Stimulated activated CD8-positive, alpha-beta memory T cell treated with anti-CD3 and anti-CD28 coated beads, Interleukin-4, amount 100 ng/mL, for 24 hours (primary cell): ENCODE measurements at places on chromosomes 2 and 18.

DNA sequence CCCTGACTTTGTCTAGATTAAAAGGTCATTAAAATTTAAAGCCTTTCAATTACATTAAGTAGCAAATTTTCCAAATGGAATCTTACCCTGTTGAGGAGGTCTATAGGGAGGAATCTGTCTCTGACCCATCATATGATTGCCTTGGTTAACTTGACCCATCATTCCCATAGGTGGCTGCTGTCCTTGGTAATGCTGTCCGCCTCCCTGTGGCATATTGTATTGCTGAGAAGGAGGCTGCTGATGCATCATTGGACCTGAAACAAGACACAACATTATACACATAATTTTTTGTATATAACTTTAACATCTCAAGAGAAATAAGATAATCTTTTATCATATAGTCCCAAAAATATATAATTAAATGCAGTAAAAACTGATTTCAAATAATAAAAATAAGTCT is 51.2 kb downstream of the SS18 start:
- DNase-seq: no peak

GRCh38 chr18:68478246-68478645 is 236.7 kb downstream of the TMX3 start:
- no peak for DNase-seq

- peak; percentile 7 for DNase-seq
These were observed 117.3 kb upstream of the MSTN start for GRCh38 chr2:190179754-190180312.

GRCh38 chr2:21754164-21754788 is 630.5 kb downstream of the TDRD15 start:
- no peak for DNase-seq

- DNase-seq: no peak
These were observed 86.0 kb upstream of the ITGA4 start for GRCh38 chr2:181371195-181371594.

GRCh38 chr2:117996525-117996924 is 17.3 kb downstream of the CCDC93 start:
- DNase-seq: no peak

GRCh38 chr2:237691029-237691907 is 63.9 kb downstream of the LRRFIP1 start:
- no peak for DNase-seq

DNA sequence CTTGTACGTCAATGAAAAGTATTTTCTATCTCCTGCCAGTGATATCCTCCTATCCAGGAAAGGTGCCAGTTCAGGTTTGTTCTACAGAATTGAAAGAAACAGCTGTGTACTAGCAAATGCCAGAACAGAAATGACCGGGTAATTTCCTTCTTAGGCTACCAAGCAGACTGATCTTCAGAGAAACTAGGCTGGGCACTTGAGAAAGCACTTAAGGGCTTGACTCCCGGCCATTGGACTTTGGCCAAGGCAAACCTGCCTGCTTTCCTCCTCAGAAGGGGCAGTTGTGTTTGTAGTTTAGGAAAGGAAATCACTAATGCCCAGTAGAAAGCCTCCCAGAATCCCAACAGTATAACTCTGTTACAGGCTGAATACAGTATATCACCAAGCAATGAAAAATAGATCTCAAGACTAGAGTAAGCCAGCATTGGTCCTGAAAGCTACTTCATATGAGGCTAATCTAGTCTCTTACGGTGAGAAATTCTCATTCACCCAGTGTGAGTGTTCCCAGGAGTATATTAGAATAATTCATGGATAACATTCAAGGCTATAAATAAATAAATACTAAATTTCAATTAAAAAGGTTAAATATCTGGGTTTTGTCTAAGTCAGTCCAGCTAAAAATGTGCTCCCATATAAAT is 43.0 kb upstream of the COL5A2 start:
- no peak for DNase-seq

DNA sequence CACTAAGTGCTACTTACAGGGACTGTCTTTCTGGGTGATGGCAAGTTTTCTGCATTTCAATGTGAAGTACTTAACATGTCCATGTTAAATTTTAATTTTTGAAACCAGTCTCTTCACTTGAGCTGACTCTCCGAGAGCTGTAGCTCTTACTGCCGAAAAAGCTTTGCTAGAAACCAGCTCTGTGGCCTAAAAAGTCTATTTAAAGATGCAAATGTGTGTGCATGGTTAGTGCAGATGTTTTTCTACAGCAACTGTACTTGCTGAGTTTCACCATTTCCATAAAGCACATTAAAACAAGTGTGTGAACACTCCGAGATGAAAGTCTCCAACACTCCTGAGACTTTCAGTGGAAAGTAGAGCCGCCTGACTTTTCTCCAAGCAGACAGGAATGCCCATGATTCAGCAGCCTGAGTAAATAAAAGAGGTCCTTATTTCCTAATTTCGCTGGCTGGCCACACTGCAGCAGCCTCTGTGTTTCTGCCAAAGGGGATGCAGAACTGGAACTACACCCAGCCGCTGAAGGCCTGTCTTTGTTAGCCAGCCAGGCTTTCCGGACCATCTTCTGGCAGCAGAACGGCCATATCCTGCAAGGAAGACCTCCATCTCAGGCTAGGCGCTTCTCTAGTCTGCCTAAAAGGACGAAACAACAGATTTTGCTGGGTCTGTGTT is 121.2 kb downstream of the ZNF521 start:
- DNase-seq: no peak

DNA sequence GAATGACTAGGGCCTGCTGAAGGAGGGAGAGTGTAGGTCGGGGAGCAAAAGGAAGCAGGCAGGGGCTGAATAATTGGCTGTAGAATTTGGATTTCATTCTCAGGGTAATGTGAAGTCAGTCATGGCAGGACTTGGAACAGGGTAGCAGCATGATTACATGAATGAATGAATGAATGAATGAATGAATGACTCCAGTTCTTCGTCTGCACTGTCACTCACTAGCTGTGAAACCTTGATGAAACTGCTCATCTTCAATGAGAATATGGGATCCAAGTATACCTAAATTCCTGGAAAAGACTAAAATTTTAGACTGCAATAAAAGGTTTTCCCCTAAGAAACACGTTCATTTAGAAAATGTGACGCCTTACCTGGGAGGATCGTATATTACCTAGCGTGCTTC is 3.0 kb upstream of the RND3 start:
- DNase-seq: no peak

DNA sequence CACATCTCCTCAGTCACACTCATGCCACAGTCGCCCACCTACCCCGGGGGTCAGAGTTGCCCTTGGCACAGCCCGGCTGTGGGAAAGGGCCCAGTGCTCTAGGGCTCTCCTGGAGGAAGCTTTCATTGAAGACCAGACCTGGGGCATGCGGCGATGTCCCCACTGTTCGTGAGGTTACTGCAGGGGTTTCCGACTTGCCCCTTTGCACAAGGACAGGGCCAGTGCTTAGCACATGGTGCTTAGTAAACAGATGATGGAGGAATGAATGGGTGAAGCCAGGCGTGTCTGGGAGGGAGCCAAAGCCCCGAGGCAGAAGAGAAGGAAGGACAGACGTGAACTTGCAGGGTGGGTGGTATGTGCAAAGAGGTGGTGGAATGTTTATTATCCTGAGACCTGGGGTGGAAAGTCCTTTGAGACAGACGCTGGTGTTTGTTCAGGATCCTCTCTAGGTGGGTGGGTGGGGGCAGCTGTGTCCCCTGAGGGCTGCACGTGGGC is 205.9 kb upstream of the ARL4C start:
- DNase-seq: no peak

- DNase-seq: no peak
These were observed 16.5 kb downstream of the DYNC1I2 start for GRCh38 chr2:171703574-171704347.

- no peak for DNase-seq
These were observed 26.2 kb downstream of the GLI2 start for GRCh38 chr2:120761911-120762310.

- DNase-seq: no peak
These were observed 131.6 kb downstream of the VAPA start for GRCh38 chr18:10045296-10045891.

- peak; percentile 47 for DNase-seq
These were observed 106.1 kb upstream of the ALKAL2 start for GRCh38 chr2:393711-394696.
